ENCODE measurements at places on chromosomes 13 and 19. TPM values are rescaled to one million over a fixed set of nuclear protein-coding genes. Genes with fewer than 3 reads are reported as not detected.

DNA sequence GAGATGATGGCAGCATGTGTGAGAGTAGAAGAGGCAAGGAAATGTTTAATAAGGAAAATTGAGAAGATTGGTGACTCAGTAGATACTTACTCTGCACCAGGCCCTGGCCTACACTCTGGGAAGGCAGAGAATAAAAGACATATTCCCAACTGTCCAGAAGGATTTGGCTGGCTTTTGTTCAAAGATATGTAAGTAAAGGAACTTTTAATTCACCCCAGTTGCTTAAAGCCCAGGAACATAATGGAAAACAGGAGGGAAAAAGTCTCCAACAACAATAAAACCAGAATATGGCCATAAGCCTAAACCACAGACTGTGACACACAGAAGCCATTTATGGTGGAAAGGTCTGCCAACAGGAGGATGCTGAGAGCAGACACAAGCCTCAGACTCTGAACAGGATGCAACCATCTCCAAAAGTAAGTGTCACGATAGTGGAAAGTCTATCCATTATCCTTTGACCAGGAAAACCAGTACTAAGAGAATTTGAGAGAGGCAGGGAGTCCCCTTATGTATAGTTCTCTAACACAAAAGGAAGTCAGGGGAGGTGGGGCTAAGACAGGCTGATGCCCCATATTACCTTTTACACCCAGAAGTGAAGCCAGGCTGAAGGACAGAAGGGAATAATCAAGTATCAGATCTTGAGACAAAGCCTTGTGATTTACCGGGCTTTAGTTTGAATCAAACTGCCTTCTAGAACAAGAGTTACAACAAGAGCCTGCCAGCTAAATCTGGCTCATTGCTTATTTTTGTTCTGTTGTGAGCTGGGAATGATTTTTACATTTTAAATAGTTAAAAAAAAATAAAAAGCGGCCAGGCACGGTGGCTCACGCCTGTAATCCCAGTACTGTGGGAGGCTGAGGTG, 169.5 kb upstream of the STARD13 start:
- DNase-seq, result no peak
- peaks cover 7% of the 10 kb centered on the region for H3K4me1 ChIP-seq
- no peaks in the 10 kb centered on the region for H3K27me3 ChIP-seq
- no peaks in the 10 kb centered on the region for H3K36me3 ChIP-seq
- no peak overlapping the region for H3K4me3 ChIP-seq
- H3K27ac ChIP-seq, result no peak overlapping the region

GRCh38 chr13:100301418-100301817, 212.5 kb downstream of the PCCA start:
- no peaks in the 10 kb centered on the region for H3K27me3 ChIP-seq
- H3K27ac ChIP-seq, result no peak overlapping the region
- H3K4me3 ChIP-seq, result no peak overlapping the region
- peak; percentile 16 for DNase-seq
- H3K4me1 ChIP-seq, result no peaks in the 10 kb centered on the region
- no peaks in the 10 kb centered on the region for H3K36me3 ChIP-seq

DNA sequence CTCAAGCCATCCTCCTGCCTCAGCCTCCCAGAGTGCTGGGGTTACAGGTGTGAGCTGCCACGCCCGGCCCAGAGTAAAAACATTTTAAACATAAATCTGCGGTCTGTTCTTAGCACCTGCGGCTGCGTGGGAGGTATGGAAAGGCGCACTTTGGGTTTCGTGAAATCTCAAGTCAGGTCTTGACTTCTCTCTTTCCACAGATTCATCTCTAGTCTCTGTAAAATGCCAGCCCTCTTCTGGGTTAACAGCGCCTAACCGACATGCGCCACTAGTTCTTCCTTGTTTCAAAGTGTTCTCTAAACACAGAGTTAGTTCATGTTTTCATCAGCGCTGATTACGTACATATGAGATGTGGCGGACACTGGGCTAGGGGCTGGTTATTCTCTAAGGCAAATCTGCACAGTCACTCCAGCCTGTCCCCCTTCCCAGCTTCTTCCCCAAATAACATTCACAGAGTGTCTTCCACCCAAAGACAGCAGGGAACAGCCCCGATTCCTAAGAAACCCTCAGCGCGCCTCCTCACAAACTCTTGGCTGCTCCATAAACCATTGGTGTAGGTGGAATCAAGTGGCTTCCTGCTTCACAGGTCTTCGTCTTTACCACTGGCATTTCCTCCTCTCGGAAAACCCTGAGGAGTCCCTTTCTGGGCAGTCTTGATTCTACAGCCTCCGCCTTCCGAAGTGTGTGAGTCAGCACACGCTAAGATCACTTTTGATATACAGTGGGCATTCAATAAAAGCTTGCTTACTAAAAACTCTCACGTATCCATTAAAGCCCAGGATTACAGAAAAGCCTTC, 1.4 kb downstream of the PARP4 start:
- H3K27ac ChIP-seq, result peak overlapping the region; percentile 99
- H3K4me3 ChIP-seq, result peak overlapping the region; percentile 48
- DNase-seq, result no peak
- no peaks in the 10 kb centered on the region for H3K36me3 ChIP-seq
- no peaks in the 10 kb centered on the region for H3K27me3 ChIP-seq
- H3K4me1 ChIP-seq, result peaks cover 19% of the 10 kb centered on the region

DNA sequence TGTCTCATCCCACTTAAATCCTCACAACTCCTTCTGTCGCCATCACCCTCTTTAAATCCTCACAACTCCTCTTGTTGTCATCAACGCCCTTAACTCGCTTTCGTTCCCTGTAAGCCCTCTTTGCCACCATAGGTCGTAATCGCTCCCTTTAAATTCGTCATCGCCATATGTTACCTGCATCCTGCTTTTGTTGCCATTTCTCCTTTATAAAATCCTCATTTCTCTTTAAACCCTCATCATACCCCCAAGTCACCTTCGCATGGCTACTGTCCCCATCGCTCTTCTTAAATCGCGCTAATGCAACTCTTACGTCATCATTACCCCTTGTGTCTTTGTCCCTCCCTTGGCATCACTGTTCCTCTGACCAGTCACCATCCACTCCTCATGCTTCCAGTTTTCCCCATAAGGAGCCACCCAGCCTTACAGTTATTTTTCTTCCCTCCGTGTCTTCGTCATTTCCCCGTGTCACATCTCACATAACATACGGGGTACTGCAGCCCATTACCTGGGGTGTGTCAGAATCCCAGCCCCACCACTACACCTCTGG, 539 bp downstream of the PLD3 start:
- H3K27ac ChIP-seq, result no peak overlapping the region
- DNase-seq, result no peak
- H3K27me3 ChIP-seq, result no peaks in the 10 kb centered on the region
- peaks cover 18% of the 10 kb centered on the region for H3K4me1 ChIP-seq
- H3K36me3 ChIP-seq, result no peaks in the 10 kb centered on the region

DNA sequence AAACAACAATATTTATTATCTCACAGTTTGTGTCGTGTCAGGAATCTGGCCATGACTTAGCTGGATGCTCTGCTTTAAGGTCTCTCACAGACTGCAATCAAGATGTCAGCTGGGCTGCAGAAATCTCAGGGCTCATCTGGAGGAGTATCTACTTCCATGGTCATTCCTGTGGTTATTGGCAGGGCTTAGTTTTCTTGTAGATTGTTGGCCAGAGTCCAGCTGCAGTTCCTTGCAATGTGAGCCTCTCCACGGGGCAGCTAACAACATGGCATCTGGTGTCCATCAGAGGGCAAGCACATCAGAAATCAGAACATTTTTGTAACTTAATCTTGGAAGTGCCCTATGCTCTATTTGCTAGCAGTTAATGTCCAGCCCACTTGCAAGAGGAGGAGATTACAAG, 45.7 kb upstream of the TDRD3 start:
- DNase-seq, result no peak
- no peaks in the 10 kb centered on the region for H3K36me3 ChIP-seq
- no peaks in the 10 kb centered on the region for H3K27me3 ChIP-seq
- no peak overlapping the region for H3K4me3 ChIP-seq

GRCh38 chr19:14165990-14166830, 29.8 kb upstream of the ASF1B start:
- H3K36me3 ChIP-seq, result no peaks in the 10 kb centered on the region
- no peaks in the 10 kb centered on the region for H3K4me1 ChIP-seq
- H3K27me3 ChIP-seq, result no peaks in the 10 kb centered on the region

DNA sequence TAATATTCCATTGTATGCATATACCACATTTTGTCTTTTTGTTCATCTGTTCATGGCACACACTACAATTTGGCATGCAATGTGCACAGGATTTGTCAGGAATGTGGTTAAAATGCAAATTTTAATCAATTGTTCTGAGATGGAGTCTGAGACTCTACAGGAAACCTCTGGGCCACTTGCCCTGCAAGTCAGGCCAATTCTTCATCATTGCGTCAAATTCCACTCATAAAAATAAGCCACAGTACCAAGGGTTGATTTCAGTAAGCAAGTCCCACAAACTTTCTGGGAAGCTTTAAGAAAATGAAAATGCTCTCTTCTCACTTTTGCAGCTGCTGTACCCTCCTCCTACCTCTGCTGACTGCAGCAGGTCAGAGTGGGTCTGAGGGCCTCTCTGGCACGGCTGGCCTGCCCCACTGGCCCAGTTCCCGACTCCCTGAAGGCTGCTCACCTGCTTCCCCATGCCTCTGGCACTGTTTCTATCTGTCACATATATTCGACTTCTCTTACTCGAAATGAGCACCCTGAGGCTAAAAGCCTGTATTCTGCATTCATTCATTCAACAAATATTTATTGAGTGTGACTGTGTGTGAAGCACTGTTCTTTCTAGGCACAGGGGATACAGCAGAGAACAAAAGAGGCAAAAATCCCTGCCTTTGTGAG, 83.8 kb upstream of the WASF3 start:
- no peak overlapping the region for H3K27ac ChIP-seq
- H3K4me3 ChIP-seq, result no peak overlapping the region
- H3K27me3 ChIP-seq, result no peaks in the 10 kb centered on the region
- no peaks in the 10 kb centered on the region for H3K4me1 ChIP-seq

GRCh38 chr13:112209266-112209665, 142.3 kb downstream of the SOX1 start:
- no peaks in the 10 kb centered on the region for H3K27me3 ChIP-seq
- H3K4me1 ChIP-seq, result peaks cover 16% of the 10 kb centered on the region
- no peak overlapping the region for H3K4me3 ChIP-seq
- no peak for DNase-seq

- H3K36me3 ChIP-seq, result no peaks in the 10 kb centered on the region
- H3K27ac ChIP-seq, result no peak overlapping the region
- no peaks in the 10 kb centered on the region for H3K4me1 ChIP-seq
- DNase-seq, result peak; percentile 20
- no peaks in the 10 kb centered on the region for H3K27me3 ChIP-seq
Observed at GRCh38 chr19:37304190-37304883, 66.6 kb upstream of the ZNF527 start.

GRCh38 chr19:40804783-40805242, 5.8 kb downstream of the EGLN2 start:
- H3K36me3 ChIP-seq, result no peaks in the 10 kb centered on the region
- peak overlapping the region; percentile 30 for H3K27ac ChIP-seq
- peaks cover 81% of the 10 kb centered on the region for H3K4me1 ChIP-seq
- H3K27me3 ChIP-seq, result no peaks in the 10 kb centered on the region
- DNase-seq, result no peak

GRCh38 chr13:39273953-39274738, 235.9 kb downstream of the NHLRC3 start:
- no peak for DNase-seq
- H3K4me1 ChIP-seq, result peaks cover 7% of the 10 kb centered on the region
- no peaks in the 10 kb centered on the region for H3K27me3 ChIP-seq
- no peak overlapping the region for H3K4me3 ChIP-seq

DNA sequence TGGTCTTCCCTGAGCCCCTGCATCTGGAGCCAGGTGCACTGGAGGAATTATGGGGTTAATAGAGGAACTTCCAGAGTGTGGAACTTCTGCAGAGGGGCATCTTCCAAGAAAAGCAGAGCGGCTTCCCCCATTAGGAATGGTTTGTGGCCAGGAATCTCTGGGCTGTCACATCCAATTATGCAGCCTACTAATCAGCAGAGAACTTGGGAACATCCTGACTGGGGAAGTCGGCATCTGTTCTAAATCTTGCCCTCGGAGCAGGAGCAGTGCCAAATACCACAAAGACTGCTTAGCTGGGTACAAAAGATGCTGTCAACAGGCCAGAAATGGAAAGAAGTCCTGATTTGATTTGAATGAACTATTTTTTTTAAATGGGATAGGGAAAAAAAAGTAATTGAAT, 435.1 kb downstream of the ZNF536 start:
- no peaks in the 10 kb centered on the region for H3K27me3 ChIP-seq
- H3K27ac ChIP-seq, result no peak overlapping the region
- H3K36me3 ChIP-seq, result no peaks in the 10 kb centered on the region
- no peaks in the 10 kb centered on the region for H3K4me1 ChIP-seq

DNA sequence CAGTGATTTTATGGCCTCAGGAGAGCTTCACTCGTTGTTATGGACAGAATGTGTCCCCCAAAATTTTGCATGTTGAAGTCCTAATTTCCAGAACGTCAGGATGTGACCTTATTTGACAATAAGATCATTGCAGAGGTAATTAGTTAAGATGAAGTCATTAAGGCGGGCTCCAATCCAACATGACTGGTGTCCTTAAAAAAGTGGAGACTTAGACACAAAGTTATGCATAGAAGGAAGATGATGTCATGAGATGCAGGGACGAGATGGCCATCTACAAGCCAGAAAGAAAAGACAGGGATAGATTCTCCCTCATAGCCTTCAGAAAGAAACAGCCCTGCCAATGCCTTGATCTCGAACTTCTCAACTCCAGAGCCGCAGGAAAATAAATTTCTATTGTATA, 25.8 kb upstream of the SPATA13 start:
- H3K4me3 ChIP-seq, result no peak overlapping the region
- H3K27ac ChIP-seq, result no peak overlapping the region
- peaks cover 9% of the 10 kb centered on the region for H3K4me1 ChIP-seq
- H3K36me3 ChIP-seq, result no peaks in the 10 kb centered on the region
- DNase-seq, result no peak

SPTBN4 gene
- total RNA-seq, result 1.8 TPM

ZSCAN18 gene
- total RNA-seq, result 37.4 TPM

TDRD3 gene
- total RNA-seq, result 20.0 TPM

ZNF540 gene
- total RNA-seq, result 2.6 TPM

CCDC124 gene
- 25.2 TPM for total RNA-seq

OR7C1 gene
- total RNA-seq, result not detected
